ENCODE measurements at places on chromosomes 5 and 9. TPM values are rescaled to one million over a fixed set of nuclear protein-coding genes. Genes with fewer than 3 reads are reported as not detected.

Gene DEPDC1B
- total RNA-seq: 0.23 TPM

Gene CHSY3
- 0.83 TPM for total RNA-seq

Gene SLC6A18
- total RNA-seq: not detected

Gene ROPN1L
- total RNA-seq: 0.35 TPM

GRCh38 chr5:107389775-107390148 lies 281.0 kb downstream of the EFNA5 start:
- no peak for DNase-seq

DNA sequence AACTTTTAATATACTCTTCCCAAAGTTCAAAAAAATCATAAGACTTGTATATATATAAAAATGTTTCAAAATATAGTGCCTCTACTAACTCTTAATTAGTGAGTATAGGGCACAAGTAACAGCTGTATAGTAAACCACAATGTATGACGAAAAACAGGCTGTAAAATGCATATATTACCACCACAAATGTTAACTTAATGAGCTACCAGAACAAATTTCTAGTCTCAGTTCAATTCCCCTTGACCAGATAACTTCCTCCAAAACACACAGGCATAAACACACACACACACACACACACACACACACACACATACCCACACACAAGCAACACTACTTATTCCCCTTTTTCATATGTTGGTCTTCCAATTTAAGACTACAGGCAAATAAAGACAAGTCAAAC lies 78.8 kb downstream of the FBXL17 start:
- DNase-seq: no peak

GRCh38 chr9:113345190-113345589 lies 4.2 kb upstream of the BSPRY start:
- DNase-seq: no peak
